ENCODE measurements at places on chromosomes 7 and 10.
A peak's percentile ranks its signal among the peaks of the same experiment; 100 is the strongest.

DNA sequence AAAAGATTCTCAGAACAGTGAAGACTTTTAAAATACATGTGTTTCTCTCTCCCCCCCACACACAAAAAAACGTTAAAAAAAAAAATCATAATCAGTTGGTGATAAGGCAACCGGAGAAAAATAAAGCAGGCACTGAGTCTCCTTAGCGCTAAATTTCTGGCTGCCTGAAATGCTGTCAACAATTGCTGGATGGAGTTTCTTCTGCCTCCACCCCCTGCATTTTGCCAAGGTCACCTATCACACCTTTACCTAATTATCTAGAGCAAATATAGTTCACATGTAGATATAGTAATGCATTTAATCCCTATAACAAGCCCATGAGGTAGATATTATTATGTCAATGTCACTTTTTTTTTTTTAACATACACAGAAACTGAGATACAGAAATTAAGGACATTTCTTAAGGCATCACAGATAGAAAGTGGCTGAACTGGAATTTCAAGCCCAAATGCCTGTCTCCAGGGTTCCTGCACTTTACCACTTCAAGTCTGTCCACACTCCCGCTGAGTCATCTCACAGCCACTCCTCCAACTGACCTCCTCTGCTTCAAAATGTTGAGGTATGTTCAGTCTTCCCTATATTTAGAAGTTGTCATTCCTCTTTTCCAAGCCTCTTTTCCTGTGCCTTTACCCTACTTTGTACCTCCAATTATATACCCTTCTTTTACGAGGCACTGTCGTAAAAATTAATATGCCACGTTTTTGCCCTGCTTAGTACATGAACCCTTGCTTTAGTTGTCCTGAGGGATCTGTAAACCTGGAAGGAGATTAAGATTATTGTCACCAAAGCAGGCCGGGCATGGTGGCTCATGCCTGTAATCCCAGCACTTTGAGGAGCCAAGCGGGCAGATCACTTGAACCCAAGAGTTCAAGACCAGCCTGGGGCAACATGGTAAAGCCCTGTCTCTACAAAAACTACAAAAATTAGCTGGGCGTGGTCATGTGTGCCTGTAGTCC lies 72.8 kb upstream of the MPP7 start:
- peak; percentile 95 for DNase-seq

GRCh38 chr10:7025296-7025695 lies 385.5 kb downstream of the SFMBT2 start:
- DNase-seq, result no peak

- DNase-seq, result no peak
Observed at GRCh38 chr7:87287738-87288341, 57.6 kb upstream of the CROT start.

DNA sequence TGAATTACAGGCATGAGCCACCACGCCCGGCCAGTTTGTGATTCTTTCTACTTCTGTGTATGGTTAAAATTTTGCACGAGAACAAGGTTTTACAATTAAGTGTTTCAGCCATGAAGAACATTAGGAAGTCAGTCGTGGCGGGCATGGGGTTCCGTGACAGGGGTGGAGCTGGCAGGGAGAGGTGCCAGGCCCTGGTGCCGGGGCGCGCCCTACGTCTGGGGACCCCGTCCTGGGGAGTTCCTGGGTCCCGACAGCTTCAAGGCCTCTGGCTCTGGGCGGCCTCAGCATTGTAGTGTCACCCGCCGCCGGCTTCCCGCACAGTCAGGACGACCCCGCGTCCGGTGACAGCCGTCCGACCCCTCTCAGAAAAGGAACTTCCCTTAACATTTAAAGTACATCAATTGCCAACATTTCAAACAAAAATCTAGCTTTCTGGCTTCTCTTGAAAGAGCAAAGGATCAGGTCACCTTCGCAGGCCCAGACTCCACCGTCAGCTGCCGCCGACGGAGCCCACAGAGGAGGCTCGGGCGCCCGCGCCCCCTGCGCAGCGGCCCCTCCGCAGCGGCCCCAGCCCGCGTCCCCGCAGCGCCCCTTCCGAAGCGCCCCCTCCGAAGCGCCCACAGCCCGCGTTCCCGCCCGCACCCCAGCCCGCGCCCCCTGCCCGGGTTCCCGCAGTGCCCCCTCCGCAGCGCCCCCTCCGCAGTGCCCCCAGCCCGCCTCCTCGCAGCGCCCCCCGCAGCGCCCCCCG lies 23.2 kb upstream of the MKI67 start:
- DNase-seq, result no peak

GRCh38 chr10:10886861-10887531 lies 130.7 kb upstream of the CELF2 start:
- no peak for DNase-seq

DNA sequence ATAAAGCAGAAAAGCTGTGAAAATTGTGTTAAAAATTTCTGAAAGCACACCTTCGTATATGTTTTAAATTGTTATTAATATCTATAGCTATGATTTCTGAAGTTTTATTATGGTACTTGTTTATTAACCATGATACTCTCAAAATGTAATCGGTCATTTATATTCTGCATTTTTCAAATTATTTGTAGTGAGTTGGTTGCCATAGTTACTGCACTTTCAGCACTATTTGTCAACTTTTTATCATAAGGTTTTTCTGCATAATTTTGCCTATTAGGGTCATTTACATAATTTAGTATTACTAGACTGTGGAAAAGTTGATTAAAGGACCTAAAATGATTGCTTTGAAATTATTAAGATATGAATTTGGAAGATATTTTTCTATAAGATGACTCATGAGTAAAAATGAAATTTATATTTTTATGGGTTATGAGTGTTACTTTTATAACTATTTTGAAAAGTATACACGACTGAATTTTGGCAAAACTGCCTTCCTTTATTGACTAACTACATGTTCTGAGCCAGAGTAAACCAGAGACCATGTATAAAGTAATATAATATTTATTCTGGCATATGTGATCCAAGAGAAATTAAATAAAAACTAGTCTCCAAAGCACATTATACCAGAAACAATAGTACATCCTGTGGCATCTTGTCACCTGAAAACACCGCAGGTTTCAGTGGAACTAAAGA lies 7.9 kb upstream of the AGR2 start:
- DNase-seq, result no peak

DNA sequence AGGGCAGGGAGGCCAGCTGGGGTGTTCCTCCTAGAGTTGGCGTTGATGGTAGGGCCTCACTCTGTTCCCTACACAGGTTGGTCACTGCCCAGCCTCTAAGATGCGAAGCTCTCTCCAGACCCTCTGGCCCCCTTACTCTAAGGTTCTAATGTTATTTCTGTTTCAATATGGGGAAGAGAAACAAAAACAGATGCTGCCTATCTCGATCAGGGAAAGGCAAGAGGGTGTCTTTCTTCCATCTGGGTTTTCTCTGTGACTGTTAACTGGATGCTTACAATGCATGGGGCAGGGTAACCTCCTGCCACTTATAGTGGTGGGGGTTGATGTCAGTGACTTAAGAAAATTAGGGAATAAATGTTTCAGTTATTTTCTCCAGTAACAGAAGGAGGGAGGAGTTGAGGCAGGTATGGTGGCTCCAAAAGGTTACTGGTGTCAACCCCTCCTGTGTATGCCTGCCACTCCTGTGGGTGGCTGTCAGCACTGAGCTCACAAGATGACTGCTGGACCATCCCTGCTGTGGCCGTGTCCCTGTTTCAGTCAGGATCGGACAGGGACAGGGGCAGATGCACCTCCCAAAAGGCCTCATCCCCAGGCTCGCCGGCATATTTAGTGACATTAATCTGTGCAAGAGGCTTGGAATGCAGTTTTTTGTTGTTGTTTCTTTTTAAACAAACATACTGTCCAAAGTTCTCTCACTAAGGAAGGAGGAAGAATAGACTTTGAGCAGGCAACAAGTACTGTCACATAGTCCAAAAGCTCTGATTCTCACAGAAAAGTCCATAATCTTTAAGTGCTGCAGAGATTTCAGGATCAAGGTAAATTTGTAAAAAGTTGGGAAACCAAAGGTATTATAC lies 39.6 kb upstream of the SYPL1 start:
- no peak for DNase-seq

All from epithelial cell of esophagus (primary cell).